NAMALWA (cell line): ENCODE measurements at places on chromosomes 7 and 10.

DNA sequence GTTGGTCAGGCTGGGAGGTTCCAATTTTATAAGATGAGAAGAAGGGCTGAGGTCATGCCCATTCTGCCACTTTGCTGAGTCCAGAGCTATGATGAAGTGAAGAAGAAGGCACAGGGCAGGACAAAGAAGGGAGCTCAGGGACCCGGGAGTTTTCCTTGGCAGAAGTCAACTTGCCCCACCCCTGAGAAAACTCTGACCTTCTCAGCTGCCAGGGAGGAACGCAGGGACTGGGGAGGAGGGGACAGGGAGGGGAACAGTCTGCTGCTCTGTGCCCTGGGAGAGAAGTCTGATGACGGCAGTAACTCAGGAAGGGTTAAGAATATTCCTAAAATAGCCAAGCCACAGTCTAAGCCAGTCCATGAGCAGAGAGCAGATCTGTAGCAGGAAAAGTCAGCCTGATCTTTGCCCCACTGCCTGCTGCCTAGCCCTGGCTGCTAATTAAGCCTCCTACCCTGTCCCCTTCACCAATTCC, 11.7 kb downstream of the ADIRF start:
- no peak for DNase-seq

GRCh38 chr10:23258516-23258915, 66.4 kb downstream of the PTF1A start:
- no peak for DNase-seq

GRCh38 chr10:12308736-12309375, 40.5 kb upstream of the CAMK1D start:
- DNase-seq = no peak

DNA sequence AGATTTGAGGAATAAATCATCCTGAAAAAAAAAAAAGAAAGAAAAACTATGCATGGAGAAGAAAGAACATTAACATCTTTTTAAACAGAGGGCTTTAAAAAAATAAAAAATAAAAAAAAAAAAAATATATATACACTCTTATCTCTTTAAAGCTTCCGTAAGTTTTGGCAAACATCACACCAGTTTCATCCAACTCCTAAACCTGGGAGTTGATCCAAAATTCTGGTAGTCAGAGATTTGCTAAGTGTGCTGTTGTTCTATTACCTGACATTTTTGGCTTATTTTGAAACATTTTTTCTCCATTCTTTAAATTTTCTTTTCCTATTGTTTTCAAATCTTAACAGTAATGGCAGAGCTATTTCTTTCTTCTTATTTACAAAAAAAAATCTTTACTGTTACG, 273.1 kb downstream of the AGMO start:
- no peak for DNase-seq

DNA sequence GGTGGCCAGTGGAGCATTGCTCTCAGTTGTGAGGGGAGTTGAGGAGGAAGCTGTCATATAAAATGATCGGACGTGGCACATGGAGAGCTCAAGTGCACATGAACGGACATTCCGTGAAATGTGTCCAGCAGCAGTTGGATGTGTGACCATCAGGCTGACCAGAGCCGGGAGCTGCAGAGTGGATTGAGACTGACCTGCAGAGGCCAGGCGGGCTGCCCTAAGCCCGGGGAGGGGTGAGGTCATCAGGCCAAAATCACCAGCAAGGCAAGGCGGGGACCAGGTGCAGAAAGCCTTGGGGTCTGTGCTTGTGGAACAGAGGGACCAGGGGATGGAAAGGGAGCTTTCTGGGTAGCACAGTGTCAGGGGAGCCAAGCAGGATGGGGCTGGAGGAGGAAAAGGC, 279.5 kb downstream of the CELF2 start:
- DNase-seq = no peak

DNA sequence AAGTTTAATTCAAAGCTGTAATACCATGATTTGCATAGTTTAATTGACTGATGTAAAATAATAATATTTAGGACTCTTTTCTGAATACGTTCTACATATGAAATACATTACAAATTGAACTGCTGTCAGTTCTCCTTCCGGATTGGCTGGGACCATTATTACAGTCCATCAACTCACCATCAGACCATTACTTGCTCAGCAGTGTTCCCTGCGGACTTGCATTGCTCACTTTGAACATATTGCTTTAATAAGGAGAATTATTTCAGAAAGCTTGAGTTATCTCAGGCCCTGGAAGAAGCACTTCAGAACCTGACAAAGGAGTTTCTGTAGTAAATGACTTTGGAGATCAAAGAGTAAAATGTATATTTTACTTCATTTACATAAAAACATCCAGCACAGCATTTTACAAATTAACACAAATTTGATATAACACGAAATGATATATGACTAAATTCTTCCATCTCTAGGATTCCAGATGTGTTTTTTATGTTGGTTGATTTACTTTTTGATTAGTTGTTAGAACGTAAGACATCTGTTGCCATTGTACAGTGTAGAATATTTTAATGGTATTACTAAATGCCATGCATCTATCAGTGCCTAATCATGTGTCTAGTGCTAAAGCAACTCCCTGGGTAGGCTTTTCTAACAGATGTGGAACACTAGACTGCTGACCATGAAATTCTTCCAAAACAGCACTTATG, 418.5 kb upstream of the SEMA3A start:
- no peak for DNase-seq

GRCh38 chr10:7184660-7185366, 226.0 kb downstream of the SFMBT2 start:
- DNase-seq = peak; percentile 3

- DNase-seq = no peak
Measured at GRCh38 chr10:48209241-48209640, 65.3 kb downstream of the FRMPD2 start.

DNA sequence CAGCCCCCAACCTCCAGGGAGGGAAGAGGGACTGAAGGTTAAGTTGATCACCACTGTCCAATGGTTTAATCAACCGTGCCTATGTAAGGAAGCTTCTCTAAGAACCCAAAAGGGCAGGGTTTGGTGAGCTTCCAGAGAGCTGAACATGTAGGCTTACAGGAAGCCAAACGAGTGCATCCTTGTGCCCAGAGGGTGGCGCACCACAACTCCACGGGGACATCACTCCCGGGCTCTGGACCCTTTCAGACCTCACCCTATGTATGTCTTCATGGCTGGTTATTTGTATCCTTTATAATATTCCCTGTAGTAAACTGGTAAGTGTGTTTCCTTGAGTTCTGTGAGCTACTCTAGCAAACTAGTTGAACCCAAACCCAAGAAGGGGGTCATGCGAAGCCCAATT, 11.5 kb upstream of the NFKB2 start:
- no peak for DNase-seq

GRCh38 chr7:150379441-150380379, 580 bp downstream of the ZNF775 start:
- DNase-seq = peak; percentile 58

DNA sequence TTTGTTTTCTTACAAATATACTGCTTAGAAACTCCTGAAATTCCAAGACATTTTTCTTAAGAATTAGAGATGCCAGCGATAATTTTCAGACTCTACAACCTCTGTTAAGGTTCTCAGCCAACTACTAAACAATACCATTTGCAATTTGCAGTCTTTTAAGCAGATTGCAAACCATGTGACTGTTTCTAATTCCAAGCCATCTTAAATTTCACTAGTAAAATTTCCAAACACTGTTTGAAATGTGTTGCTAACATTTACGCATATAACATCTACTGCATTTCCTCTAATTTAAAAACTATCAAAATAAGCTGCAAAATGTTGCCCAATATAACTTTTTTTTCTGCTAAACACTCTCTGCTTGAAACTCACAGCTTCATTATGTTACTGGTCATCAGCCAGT, 56.0 kb upstream of the MACROH2A2 start:
- DNase-seq = no peak

GRCh38 chr10:108899670-108900069, 1023.6 kb downstream of the XPNPEP1 start:
- no peak for DNase-seq

- DNase-seq = no peak
Measured at GRCh38 chr10:12965571-12965970, 35.9 kb downstream of the CCDC3 start.

DNA sequence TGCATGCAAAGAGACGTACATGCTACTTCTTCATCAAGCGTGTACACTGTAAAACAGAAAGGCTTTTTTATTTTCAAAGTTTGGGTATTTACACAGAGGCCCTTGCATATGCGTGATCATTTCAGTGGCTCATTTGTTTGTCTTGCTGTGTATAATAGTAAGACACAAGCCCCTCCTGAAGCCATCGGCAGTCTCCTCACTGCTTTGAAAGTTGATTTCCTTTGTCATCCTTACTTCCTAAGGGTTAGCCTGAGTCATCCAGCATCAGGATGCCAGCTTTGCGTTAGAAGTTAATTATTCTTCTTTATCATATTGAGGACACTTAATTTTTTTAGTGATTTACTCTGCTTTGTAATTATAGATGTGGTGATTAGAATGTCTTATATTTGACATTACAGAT, 72.5 kb upstream of the CTBP2 start:
- DNase-seq = no peak

- no peak for DNase-seq
Measured at GRCh38 chr10:131111471-131112080, 199.9 kb downstream of the TCERG1L start.

GRCh38 chr10:124647421-124648130, 96.6 kb downstream of the FAM53B start:
- DNase-seq = peak; percentile 61

GRCh38 chr7:142438235-142438922, 180.5 kb upstream of the PRSS58 start:
- DNase-seq = peak; percentile 46

DNA sequence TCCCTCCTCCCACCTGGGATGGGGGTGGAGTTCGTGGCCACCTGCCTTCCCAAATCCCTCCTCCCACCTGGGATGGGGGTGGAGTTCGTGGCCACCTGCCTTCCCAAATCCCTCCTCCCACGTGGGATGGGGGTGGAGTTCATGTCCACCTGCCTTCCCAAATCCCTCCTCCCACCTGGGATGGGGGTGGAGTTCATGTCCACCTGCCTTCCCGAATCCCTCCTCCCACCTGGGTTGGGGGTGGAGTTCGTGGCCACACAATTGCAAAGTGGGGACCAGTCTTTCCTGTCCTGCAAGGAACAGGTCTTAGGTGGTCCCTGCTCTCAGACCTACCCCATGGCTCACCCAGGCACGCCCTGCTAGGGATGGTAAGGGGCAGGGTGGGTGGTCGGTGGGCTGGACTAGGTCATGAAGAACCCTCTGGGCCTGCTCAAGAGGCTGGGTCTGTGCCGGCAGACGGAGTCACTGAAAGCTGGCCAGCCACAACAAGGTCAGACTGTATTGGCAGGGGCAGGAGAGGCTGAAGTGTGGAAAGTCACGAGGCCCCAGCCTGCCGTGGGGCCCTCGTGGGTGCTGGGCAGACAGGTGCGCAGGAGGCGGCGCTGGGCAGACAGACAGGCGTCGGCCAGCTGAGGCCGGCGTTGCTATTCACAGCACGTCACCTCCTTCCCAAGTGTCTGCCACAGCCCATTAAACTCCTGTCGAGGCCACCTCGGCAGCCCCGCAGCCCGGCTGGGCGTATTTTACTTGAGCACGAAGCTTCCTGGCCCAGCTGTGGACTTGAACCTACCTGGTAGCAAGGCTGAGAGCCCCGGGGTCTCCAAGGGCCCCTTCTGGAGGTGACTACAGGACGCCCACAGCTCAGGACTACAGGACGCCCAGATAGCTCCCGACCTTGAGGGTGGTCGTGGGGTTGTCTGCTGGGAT, 4.1 kb downstream of the KNDC1 start:
- no peak for DNase-seq

DNA sequence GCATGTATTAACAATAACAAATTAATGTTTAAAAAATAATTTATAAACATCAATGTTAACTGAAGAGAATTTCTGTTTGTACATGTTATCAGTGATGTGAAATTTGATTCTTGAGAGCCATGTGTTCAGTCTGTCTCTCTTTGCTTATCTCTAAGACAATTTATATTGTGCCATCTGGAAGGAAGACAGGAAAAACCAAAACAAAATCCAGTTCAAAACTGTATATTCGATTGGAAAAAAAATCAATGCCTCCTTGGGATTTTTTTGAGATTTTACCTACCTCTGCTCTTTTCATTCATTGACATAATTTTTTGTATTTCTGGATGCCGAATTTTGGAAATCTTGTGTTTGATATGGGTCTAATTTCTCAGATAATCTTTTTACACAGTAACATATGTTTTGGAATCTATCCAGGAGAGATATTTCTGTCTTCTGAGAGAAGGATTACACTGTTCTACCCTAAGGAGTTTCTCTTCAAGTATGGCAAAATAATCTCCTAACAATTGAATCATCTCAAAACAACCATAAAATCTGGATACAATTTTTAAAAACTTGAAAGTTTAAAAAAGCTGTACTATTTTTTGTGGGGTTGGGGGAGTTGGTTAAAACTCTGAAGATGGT, 311.9 kb upstream of the GNAI1 start:
- no peak for DNase-seq

DNA sequence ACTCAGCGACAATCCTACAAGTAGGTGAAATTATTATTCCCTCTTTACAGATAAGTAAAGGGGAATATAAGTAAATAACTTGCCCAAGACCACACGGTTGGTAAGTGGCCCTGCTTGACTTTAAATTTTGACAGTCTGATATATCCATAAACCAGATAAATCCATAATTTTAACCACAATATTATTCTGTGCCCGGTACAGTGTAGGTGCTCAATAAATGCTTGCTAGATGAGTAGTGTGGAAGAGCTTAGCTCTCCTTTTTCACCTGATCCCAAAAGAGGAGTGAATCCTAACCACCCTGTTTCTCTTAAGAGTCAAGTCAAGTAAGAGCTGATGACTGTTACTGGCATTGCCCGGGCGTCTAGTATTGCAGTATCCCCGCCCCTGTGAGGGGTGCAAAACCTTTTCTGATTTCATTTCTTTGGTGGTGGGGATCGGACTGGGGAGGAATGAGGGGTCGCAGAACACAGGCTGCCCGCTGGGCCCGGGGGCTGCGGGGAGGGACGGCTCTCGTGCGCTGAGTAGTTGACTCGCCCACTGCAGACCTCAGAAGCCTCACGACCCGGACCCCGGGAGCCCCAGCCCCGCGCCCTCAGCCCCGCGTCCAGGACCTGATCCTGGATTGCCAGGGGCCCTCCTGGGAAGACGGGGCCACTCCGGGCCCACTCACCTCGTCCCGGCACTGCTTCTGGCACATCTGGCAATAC, 490 bp downstream of the KIN start:
- DNase-seq = peak; percentile 27
